ENCODE measurements at places on chromosomes 2 and 18.

GRCh38 chr18:7221424-7222155 lies 9.3 kb upstream of the LRRC30 start:
- peak; percentile 66 for DNase-seq

GRCh38 chr2:12389344-12390045 lies 327.2 kb upstream of the TRIB2 start:
- DNase-seq = no peak

DNA sequence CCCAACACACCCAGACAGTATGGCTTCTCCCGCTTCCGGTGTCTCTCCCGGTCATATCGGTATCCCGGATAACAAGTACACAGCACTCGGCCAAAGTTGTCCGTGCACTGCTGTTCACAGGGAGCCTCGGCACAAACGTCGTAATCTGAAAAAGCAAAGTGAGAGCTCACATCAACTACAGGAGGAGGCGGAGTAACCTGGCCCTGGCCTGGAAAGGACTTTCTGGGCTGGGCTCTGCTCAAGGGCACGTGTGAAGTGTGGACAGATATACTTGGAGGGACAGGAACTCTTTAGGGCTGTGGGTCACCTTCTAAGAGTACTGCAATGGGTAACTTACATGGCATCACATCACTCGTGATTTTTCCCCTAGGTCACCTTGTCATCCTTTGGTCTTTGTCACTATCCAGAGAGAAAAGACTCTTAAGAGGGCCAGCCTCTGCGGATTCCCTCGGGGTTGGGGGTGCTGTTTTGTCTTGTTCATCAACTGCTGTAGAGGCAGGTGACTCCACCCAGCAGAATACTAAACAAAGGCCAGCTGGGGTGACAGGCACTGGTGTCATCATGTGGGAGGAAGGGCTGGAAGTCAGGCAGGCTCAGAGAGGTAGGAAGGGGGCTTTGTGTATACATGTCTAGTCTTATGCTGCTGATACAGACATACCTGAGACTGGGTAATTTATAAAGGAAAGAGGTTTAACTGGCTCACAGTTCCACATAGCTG lies 110.6 kb upstream of the LMAN1 start:
- no peak for DNase-seq

GRCh38 chr2:237895544-237896506 lies 36.4 kb downstream of the RAMP1 start:
- DNase-seq = peak; percentile 38

DNA sequence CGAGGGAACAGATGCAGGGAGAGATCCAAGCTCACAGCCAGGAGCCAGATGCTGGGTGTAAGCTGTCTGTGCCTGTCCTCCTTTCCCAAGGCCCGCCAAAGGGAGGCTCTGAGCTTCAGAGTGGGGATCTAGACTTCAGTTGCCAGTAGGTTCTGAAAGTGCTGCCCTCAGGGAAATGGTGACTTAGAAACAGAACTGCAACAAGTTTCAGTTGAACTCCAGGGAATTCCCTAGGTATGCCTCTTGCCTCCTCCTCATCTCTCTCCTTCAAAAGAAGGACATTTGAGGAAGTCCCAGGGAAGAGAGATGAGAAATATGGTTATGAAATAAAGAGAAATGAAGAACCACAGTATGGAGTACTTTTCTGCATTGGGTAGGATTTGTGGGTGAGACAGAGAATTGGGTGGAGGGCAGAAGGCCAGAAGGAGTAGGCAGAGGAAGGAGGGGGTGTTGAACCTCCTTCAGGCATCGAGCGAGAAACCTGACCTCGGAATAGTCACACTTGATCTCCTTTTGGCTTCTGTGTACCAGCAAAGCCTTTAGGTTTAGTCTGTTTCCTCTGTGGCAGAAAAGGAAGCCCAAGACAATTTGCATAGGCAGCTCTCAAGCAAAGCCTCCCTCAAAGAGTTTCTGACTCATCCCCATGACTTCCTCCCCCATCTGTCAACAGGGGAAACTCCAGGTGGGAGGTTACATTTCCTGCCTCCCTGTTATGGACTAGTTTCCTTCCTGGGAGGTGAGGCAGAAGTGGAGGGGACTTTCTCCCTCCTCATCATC lies 45.7 kb downstream of the QPCT start:
- DNase-seq = peak; percentile 85

All from astrocyte of the spinal cord (primary cell).